ENCODE measurements at places on chromosomes 16 and 17. TPM values are rescaled to one million over a fixed set of nuclear protein-coding genes. Genes with fewer than 3 reads are reported as not detected.

KRTAP2-2 gene
- not detected for polyA plus RNA-seq

DNA sequence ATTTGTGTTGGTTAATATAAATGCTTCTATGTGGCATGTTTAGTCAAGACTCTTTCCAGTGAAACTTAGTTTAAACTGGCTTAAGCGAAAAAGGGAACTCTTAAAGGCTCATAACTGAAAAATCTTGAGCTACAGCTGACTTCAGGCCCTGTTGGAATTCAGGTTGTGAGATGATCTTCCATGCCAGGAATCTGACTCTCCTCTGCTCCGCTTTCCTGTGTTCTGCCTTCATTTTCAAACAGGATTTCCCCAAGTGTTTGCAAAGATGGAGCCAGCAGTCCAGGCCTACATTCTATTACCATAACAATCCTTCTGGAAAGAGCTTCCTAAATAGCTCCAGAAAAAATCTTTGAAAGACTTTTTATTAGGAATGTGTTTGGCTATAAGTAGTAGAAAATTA lies 134.9 kb downstream of the NLK start:
- DNase-seq, result no peak

DNA sequence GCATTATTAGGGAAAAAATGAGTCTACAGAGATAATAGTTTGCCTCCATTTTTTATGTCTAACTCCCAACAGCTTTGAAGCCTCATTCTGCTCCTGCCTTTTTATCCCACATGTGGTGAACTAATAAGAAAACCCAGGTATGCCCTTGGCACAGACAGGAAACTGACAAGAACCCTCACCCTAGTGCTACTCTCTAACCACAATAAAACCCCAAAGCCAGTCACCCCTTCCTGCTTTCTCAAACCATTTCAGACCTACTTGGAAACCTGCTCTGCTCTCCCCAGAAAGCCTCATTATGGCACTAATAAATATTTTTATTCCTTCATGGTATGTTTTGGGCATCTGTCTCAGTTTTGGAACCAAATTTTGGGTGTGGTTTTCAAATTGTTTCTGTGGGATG lies 3.9 kb upstream of the MARVELD3 start:
- no peak for DNase-seq

CEP112 gene
- polyA plus RNA-seq, result 20.8 TPM

CACNA1G gene
- polyA plus RNA-seq, result 17.1 TPM

DNA sequence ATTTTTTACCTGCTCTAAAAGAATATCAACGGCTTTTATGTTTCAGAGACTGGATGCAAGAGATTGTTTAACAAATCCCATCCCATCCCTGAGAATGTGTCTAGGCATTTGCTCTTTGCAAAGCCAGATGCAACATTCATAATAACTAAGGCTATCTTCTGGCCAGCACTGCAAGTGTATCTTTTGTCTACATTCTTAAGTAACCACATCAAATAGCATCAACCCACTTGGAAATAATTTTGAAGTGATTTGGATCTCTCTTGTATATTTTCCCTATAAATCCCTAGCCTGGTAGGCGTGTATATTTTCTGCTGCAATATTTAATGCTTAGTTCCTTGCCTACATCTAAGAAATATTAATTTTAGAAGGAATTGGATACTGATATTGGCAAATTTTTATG lies 64.3 kb downstream of the PIGL start:
- DNase-seq, result no peak

DNA sequence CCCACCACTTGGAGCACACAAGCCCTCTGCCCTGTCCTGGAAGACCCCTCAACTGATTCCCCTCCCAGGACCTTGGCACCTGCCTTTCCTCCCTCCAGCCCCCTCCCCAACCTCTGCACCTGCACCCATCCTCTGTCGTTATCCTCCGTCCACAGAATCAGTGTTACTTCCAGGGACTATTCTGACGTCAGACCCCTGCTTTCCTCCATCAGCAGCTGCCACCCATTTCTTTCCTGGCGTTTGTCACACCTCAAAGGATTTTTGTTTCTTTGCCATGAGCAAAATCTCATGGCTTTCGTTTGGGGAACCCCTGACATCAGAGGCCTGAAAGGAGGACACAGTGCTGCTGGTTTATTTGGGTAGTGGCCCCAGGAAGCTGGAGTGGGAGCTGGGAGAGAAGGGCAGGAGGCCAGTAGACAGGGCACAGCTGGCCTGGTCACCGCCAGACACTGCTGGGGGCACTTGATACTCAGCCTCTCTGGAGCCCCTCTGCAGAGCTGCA lies 68.4 kb downstream of the SOCS1 start:
- DNase-seq, result peak; percentile 43

DNA sequence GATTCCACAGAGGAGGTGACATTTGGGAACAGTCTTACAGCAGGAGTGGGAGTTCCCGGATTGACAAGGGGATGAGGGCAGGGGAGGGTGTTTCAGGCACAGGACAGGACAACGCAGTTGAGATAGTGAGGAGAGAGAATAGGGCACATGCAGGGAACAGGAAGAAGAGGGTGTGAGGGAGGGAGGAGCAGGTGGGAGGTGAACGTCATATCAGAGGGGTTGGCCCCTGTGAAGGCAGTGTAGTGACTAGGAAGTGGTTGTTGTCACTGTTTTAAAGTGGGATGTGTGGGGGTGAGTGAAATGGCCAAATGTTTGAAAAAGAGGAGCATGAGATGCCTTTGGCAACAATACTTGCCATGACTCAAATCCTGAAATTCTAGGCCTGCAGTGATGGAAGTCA lies 12.2 kb downstream of the PRKCB start:
- DNase-seq, result no peak

GRCh38 chr16:9798474-9798873 lies 383.8 kb downstream of the GRIN2A start:
- DNase-seq, result no peak

- no peak for DNase-seq
Measured at GRCh38 chr17:80961541-80962330, 29.9 kb upstream of the CHMP6 start.

- DNase-seq, result no peak
Measured at GRCh38 chr16:78478267-78478861, 378.9 kb downstream of the WWOX start.

DNA sequence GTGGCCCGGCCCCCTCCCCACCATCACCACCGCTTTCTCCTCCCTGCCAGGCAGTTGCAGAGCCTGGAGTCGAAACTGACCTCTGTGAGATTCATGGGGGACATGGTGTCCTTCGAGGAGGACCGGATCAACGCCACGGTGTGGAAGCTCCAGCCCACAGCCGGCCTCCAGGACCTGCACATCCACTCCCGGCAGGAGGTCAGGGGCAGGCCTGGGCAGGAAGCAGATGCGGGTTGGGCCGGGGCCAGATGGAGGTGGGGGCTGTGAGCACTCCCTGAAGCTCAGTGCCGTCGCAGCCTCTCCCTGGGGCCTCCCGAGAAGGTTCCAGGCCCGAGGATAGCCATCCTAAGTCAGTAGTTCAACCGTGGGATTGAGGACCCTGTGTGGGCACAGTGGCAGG lies 14.2 kb upstream of the ADGRG3 start:
- no peak for DNase-seq

- DNase-seq, result no peak
Measured at GRCh38 chr16:4015275-4016004, 100.8 kb downstream of the ADCY9 start.

P2RX1 gene
- polyA plus RNA-seq, result 1.3 TPM

- DNase-seq, result no peak
Measured at GRCh38 chr16:81875461-81875860, 96.4 kb downstream of the PLCG2 start.

DNA sequence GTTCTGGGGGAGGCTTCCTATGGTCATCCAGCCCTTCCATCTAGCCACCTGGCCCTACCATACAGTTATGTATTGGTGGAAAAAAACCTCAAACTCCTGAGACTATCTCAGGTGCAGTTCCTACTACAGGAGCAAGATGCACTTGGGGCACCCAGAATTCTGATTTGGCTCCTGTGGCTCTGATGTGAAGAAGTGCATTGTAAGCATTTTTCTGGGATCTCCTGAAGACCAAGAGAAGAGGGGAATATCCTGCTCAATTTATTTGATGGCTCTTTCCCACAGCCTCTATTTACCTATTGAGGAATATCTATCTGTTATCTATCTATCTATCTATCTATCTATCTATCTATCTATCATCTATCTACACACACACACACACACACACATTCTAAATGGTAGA lies 1981.5 kb downstream of the TP53TG3F start:
- no peak for DNase-seq

- no peak for DNase-seq
Measured at GRCh38 chr17:70370816-70371215, 201.5 kb downstream of the KCNJ2 start.

DNA sequence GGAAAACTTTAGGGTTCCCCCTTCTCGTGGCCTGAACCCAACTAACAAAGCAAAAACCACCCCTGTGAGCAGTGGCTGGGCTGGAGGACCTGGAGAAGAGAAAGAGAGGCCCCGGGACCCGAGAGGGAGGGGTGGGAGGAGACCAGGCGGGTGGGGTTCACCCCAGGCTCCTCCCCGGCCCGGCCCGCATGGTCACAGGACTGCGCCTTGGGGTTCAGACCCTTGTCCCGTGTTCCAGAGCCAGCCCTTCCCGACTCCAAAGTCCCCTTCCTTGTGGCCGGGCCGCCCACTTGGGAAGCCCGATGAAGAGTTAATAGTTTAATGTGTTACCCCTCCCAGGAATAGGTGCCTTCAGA lies 852 bp downstream of the MARVELD3 start:
- no peak for DNase-seq

- DNase-seq, result peak; percentile 58
Measured at GRCh38 chr17:73255671-73256181, 6.0 kb downstream of the CPSF4L start.

GRCh38 chr17:27973258-27974044 lies 69.0 kb upstream of the NLK start:
- DNase-seq, result no peak

CES3 gene
- polyA plus RNA-seq, result 4.0 TPM

CACNG3 gene
- polyA plus RNA-seq, result not detected

- DNase-seq, result no peak
Measured at GRCh38 chr17:2975469-2975958, 87.9 kb downstream of the OR1D5 start.

- DNase-seq, result no peak
Measured at GRCh38 chr17:59487161-59487873, 78.1 kb upstream of the DHX40 start.

- peak; percentile 79 for DNase-seq
Measured at GRCh38 chr17:45160447-45161287, 1.0 kb upstream of the HEXIM2 start.

TNS4 gene
- 0.28 TPM for polyA plus RNA-seq

GRCh38 chr16:77062878-77063675 lies 127.9 kb upstream of the MON1B start:
- peak; percentile 31 for DNase-seq

DNA sequence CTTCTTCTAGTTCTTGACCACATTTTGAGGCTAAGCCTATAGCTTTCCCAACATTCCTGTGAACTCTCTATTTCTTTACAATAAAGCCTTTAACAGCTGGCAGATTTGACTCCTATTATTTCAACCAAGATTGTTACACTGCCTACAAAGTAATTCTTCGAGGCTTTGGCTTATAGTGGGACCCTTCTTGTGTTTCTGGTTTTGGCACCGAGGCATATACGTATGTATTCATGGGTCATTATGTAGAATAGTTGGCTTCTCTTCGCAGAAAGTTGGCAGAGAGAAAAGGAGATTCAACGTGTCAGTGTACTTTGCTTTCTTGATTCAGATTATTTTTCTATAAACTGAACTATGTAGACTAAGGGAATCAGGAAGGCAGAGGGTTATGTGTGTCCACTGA lies 102.2 kb downstream of the ABCA8 start:
- DNase-seq, result no peak

- peak; percentile 6 for DNase-seq
Measured at GRCh38 chr17:68981288-68981687, 26.1 kb upstream of the ABCA8 start.

BAIAP2 gene
- 57.6 TPM for polyA plus RNA-seq

GRCh38 chr17:33603789-33604188 lies 310.7 kb upstream of the ASIC2 start:
- DNase-seq, result no peak

DNA sequence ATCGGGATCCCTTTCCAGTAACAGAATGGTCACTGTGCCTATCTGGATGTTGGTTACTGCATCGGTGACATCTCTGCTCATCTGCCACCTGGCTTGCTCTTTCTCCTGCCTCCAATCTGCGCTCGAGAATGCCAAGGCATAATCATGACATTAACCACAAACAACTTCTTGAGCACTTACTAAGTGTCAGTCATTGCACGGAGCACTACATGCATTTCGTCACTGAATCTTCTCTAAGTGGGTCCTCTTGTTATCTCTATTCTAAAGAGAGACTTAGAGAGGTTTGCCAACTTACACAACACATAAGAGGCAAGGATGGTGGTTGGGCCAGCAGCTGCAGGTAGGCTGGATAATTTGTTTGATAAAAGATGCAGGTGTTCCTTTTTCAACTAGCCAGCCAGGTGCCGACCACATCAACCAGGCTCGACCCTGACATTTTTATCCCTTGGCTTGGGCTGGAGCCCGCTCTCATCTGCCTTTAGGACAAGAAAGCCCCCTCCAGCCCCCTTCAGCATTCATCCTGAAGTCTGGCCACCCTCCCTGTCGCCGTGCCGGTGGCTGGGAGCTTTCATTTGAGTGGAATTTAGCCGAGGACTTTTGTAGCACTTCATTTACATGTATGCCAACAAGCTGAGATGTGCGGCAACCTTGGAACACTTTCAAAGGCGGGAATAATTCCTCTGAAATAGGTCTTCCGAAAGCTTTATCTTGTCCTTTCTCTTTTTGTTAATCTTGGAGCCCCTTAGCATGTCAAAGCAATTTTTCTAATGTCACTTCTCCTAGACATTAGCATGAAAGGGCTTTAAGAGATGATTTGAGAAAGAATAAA lies 89.3 kb upstream of the NKD1 start:
- no peak for DNase-seq

Measured in right lung (tissue), 10 donors.